ENCODE measurements at places on chromosomes 6 and 20. TPM values are rescaled to one million over a fixed set of nuclear protein-coding genes. Genes with fewer than 3 reads are reported as not detected.

GRCh38 chr6:133609415-133610226 is 279.3 kb upstream of the TCF21 start:
- DNase-seq, result no peak

- no peak for DNase-seq
Observed at GRCh38 chr6:140046016-140046632, 671.7 kb upstream of the CITED2 start.

DNA sequence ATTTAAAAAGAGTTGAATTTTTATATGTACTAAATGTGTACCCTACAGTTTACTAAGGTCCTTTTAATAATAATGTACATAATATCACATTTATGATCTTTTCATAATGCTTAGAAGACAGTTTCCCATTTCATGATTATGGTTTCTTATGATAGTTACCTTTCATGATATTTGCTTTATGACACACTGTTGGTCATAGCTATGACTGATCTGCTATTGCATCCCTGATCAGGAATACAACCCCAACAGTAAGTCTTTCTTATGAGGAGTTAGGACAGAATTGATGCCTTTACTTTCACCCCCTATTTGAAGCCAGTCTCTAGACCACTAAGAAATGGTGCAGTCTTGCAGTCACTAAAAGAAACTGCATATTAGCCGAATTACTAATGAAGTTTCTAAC is 31.0 kb downstream of the LCA5 start:
- no peak for DNase-seq

DNA sequence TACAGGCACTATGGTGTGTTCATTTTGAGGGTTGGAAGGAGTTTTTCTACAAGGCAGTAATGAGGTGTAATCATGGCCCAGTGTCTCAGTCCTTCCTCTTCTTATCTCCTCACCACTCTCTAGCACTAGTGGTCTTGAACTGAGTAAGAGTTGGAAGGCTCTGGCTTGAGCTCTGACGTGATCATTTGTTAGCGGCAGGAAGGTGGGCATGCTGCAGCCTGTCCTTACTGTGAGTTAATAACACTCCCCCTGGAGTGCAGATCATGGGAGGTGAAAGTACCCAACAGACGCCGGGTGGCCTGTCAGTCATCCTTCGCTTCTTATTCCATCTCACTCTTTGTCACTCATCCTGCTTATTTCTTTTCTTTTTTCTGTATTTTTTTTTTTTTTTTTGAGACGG is 356.9 kb downstream of the CDKAL1 start:
- no peak for DNase-seq

- no peak for DNase-seq
Observed at GRCh38 chr6:56346958-56347357, 99.6 kb upstream of the COL21A1 start.

DNA sequence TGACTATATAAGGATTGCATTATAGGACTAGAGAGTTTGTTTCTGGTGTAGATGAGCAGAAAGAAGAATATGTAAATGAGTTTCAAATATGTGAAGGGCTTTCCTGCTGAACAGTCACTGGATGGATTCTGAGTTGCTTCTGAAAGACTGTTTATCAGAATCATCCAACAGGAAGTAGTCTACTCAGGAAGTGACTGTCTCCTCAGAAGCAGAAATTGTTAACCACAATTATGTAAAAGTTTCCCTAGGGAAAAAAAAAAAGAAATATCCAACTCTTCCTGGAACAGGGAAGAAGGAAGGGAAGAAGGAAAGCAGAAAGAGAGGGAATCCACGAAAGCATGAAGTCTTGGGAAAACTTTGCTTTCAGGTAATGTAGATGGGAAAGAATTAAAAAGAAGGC is 138.9 kb downstream of the TENT5A start:
- DNase-seq, result no peak

- DNase-seq, result no peak
Observed at GRCh38 chr20:63089051-63089907, 82.5 kb upstream of the BHLHE23 start.

GRCh38 chr6:154537511-154538325 is 27.2 kb upstream of the CNKSR3 start:
- DNase-seq, result no peak

- no peak for DNase-seq
Observed at GRCh38 chr6:42026540-42026939, 23.8 kb upstream of the TAF8 start.

DNA sequence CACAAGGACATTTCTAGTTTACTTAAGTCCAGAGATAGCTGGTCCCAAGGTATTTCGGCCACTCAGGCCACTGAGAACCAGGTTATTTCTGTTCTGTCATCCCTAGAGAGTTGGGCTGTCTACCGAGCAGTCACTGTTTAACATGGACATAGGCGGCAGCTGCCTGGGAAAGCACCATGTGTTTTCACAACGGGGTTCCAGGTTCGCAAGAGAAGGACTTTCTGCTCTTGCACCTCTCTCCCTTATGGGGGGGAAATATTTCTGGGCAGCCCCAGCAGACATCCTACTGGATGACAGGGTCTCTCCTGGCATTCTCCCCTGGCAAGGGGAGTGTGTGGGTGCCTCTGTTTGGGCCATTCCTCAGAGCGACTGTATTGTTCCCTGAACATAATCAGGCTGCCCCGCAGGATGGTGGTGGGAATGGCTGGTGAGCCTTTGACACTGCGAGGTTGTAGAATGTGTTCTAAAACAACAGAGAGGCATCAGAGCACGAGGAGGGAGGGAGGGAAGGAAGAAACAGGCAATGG is 64.4 kb upstream of the DUSP22 start:
- no peak for DNase-seq

- DNase-seq, result no peak
Observed at GRCh38 chr6:6829872-6830685, 241.6 kb downstream of the LY86 start.

GRCh38 chr6:94733066-94733465 is 844.3 kb upstream of the MANEA start:
- no peak for DNase-seq

DNA sequence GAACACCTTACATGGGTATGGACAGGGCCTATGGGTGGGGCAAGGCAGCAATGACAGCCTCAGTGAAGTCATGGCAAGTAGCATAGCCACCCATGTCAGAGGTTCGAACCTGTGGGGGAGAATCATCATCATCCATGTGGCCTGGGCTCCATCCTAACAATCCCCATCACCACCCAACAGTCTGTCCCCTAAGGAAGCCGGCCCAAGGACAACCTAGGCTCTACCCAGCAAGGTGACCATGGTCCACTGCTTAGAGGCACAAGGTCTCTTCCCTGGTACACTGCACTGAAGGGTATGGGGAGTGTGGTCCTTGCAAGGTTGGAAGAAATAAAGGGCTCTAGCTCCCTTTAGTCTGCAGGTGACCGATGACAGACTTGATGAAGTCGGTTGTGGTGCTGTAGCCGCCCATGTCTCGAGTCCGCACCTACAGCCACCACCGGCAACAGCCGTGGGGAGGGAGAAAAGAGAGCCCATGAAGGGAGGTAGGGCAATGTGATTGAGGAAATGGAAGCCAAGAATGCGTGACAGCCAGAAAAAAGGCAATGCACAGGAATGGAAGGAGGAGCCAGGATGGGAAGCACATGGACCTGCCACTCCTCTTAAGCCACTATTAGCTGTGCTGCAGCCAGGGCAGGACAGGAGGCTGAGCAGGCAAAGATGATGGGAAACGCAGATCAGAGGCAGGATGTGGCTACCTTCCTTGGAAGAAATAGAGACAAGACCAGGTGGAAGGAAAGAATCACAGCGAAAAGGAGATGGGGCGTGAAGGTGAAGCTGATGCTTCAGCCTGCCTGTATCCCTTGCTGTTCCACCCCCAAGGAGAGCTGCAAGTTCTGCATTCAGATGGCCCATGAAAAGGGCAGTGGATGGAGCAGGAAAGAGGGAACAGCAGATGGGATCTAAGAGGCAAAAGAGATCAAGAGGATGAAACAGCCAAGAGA is 5.3 kb downstream of the IDH3B start:
- DNase-seq, result no peak

DNA sequence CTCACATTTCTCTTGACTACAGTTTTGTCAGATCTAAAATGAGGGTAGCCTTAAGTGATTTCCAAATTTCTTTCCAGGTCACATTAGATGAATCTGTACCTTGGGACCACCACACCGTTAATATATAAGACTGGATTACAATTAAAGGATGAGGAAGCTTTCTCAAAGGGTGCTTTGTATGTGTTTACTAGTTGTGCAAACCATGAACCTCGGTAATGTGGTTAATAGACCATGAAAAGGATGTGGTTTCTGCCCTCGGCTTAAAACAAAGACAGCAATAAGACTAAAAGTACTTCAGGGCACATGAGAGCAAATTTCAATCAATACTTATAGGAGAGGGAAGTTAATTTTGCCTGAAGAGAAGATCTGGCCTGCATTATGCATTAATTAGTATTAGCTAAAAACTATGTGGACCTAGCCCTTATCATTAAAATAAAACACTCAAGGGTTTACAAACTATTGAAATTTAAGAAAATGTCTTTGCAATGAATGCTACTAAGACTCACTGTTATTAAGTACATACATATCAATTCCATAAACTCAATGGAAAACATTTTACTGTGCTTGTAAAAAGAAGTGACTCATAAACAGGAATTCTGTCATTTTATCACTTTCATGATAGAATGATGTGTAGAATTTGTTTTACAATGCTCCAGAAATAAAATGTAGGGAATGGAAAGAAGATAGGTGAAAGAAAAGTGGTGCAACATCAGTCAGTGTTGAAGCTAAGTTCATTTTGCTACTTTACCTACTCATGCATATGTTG is 936 bp upstream of the TMX4 start:
- DNase-seq, result no peak

- DNase-seq, result no peak
Observed at GRCh38 chr20:4544765-4545164, 176.9 kb upstream of the PRND start.

DNA sequence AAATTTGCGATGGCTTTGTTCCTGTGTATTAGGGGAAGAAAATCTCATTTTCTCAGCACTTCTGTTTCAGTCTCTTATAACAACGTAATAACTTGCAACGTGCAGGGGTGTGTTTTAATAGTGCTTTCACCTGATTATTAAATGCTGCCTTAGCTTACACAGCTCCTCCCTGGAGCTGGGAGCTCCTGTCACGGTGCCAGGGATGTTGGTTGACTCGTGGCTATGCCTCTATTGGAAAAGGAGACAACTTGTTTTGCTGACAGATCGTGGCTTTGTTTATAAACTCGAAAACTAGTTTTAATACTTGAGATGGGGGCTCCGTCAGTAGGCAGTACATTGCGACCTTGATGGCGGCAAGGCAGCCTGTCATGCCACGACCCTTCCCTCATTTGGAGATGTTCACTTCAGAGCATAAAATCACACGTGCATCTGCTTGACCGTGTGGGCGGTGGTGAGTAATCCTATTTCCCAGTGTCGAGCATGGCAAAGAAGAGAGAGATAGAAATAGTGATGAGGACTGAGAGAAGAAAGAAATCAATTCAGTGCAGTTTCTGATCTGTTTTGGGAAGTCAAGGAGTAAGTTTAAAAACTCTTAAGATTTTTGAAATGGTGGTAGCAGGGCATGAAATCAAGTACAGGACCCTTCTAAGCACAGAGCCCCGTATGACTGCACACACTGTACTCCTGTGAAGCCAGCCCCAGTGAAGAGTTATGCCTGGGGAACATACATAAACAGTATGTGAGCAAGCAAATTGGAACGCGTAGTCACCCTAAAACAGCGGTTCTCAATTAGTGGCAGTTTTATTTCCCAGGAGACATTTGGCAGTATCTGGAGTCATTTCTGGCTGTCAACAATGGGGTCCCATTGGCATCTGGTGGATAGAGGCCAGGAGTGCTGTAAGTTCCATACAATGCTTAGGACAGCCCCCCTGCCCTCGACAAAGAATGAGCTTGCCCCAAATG is 147.2 kb downstream of the DOK5 start:
- no peak for DNase-seq

- DNase-seq, result no peak
Observed at GRCh38 chr6:20751293-20751935, 217.2 kb downstream of the CDKAL1 start.

- DNase-seq, result no peak
Observed at GRCh38 chr6:84808491-84809061, 44.2 kb upstream of the TBX18 start.

DNA sequence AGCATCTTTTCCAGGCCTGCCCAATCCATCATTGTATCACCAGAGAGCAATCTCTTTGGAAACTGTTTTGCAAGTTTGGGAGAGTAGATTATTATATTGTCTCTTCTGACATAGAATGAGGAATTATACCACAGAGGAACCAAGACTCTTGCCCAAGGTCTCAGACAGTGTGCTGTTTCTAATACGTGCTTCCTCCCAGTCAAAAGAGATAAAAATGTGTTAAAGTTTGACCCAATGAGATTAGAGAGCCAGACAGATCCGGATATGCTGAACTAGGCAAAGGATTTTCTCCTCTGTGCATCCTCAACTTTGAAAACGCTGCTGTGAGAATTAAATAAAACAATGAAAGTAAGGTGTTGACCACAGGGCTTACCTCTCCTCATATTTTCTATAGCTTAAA is 18.6 kb upstream of the NT5E start:
- no peak for DNase-seq

DNA sequence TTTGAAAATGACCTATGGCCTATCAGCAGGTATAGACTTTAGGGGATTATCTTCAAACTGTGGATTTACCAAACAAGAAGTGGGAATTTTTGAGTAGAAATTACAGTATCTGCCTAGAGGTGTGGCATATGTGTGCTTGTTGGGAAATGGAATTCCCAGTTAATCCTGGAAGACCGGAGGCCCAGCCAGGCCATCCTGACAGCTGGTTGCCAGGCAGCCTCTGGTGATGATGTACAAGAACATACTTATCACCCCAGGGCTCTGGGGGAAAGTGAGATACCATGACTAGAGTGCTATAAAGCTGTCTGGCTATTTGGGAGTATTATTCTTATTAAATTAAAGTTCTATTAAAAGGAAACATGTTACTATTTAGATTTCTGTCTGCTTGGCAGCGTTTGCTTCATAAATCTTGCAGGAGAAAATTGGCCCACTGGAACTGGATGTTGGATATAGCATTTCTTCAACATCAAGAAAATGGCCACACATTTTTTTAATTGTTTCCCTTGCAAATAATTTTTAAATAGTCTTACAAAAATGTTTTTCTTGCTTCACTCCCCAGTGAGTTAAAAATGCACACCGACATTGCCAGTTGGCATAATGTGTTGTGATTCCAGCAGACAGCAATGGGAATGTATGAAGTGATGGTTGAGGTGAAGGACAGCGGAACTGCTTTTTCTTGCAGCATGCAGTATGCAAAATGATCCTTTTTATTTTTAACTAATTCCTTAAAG is 187.8 kb downstream of the MYLK4 start:
- DNase-seq, result no peak

- no peak for DNase-seq
Observed at GRCh38 chr6:52575502-52575892, 1.4 kb downstream of the TRAM2 start.

DNA sequence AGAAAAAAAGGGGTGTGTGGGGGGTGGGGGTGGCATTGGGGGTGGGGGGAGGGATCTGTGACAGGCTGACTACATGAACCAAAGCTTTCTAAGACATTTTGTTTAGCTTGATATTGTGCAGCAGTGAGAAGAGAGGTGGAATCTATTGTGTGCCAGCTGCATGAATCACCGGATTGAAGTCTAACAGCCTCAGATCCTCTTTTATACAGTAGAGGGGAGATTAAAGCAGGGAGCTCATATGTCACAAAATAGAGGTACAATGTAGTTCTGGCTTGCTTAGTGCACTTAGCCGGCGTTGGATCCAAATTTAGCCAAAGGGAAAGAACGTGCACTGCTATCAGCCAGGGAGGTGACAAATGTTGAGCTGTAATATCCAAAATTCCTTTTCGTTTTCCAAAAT is 404.2 kb upstream of the CITED2 start:
- no peak for DNase-seq

The SYTL3 gene
- total RNA-seq, result 42.7 TPM

The JPH2 gene
- total RNA-seq, result not detected

The COL21A1 gene
- not detected for total RNA-seq

The FRMD1 gene
- not detected for total RNA-seq

The EDN1 gene
- 1.1 TPM for total RNA-seq

The RSPO3 gene
- total RNA-seq, result not detected
